T-helper 1 cell (primary cell): ENCODE measurements at places on chromosomes 16 and 17.

DNA sequence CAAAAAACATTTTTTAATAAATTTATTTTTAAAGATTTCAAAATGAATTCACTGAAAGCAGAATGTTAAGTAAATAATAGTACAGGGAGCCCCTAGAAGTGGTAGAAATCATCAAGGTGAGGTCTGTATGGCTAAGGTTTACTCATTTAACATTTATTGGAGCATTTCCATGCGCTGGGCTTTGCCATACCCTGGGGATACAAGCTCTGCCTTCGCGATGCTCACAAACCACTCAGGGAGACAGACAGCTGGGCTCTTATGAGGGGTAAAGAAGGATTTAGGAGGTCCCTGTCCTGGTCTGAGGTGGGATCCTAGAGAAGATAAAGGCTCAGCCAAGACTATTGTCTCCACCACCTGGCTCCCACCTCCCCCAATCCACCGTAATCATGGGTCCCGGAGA lies 11.3 kb upstream of the LPCAT2 start:
- no peak for DNase-seq

DNA sequence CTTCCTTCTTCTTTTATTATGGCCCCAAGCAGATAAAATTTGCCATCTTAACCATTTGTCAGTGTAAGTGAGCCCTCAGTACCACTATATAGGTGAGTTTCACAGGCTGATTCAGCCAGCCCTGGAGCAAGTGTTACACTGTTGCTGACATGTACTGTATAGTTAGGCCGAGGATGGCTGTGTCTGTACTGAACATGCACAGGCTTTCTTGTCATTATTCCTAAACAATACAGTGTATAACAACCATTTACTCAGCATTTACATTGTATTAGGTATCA lies 53.7 kb downstream of the AMFR start:
- no peak for DNase-seq

GRCh38 chr17:50114849-50115357 lies 15.1 kb downstream of the SAMD14 start:
- no peak for DNase-seq

- DNase-seq, result no peak
These were observed 84.2 kb downstream of the PITPNC1 start for GRCh38 chr17:67461228-67461780.

GRCh38 chr17:21174713-21175112 lies 39.2 kb downstream of the TMEM11 start:
- DNase-seq, result no peak

- no peak for DNase-seq
These were observed 1.8 kb downstream of the SEBOX start for GRCh38 chr17:28363186-28363585.

GRCh38 chr17:60358606-60359225 lies 33.2 kb downstream of the USP32 start:
- no peak for DNase-seq

DNA sequence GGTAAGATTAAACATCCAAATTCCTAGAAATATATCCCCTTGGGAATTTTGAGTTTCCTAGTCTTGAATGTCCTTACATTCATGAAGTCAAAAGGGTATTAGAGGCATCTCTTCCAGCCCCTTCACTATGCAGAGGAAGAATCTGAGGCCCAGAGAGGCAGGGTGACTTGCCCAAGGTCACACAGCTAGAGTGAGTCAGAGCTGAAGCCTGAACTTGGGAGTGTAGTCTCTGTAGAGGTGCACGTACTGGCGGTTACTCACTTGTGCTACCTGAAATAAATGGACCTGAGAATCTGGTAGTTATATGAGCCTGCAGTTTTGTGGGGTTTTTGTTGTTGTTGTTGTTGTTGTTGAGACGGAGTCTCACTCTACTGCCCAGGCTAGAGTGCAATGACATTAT lies 164.0 kb downstream of the XYLT1 start:
- no peak for DNase-seq

DNA sequence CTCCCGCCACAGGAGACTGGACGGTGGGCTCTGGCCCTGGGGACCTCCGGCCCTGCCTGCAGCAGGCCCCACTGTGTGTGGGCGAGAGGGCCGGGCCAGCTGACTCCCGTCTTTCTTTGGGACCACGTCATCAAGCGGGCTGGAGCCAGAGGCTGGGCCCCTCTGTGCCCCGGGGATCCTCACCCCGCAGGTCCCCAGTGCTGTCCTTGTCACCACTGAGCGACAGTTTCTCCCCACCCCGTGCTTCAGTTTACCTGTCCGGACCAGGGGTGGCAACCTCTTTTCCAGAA lies 181.9 kb upstream of the ZNF469 start:
- no peak for DNase-seq

DNA sequence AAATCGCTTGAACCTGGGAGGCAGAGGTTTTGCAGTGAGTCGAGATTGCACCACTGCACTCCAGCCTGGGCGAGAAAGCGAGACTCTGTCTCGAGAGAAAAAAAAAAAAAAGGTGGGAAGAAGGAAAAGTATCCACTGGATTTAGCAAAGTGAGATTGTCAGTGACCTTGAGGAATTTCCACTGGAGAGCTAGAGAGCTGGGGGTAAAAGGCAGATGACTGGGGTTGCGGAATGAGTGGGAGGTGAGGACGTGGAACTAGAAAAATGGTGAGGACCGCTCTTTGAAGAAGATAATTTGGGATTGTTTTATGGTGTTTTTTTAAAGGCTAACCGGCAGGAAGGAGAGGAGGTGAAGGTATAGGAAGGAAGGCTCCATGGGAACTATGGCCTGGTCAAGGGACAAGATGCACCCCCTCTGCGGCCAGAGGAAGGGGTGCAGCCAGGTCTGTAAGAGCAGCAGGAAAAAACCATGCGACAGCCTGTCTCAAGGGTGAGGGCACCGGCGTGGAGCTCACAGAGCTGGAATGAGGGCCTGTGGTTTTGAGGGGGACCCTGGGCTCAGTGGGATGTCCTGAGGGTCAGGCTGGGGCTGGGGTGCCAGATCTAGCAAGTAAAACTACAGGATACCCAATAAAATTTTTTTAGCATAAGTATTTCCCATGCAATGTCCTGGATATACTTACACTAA lies 694 bp upstream of the MLST8 start:
- DNase-seq, result no peak

GRCh38 chr17:2406271-2406902 lies 5.5 kb upstream of the MNT start:
- no peak for DNase-seq
